SW 1271 (cell line): ENCODE measurements at places on chromosomes 5 and 9.
A peak's percentile ranks its signal among the peaks of the same experiment; 100 is the strongest.

DNA sequence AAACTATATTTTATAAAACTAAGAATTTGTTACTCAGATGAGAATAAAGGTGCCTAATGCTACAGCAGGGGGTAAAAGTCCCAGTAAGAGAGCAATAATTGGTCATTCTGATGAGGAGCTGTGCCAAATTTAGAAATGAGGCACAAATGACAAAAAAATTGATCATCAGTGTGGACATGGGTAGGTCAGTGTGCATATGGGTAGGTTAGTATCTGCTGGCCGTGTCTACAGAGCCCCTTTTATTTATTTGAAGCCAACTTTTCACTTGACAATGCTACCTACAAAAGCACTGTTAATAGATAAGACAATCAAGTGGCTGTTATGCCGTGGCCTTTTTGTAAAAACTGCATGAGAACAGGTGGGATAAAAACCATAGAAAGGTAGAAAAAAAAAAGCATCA lies 454.6 kb downstream of the RAB3C start:
- no peak for DNase-seq

DNA sequence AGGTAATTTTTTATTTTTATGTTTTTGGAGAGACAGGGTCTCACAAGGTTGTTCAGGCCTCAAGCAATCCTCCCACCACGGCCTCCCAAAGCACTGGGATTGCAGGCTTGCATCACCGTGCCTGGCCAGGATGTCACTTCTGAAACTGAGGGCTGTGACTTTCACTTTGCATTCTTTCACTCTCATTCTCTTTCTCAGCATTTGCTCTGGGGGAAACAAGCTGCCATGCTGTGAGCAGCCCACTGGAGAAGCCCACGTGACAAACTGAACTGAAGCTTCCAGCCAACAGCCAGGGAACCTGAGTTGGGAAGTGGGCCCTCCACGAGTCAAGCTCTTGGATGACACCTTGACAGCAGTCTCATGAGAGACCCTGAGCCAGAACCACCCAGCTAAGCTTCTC lies 109.4 kb downstream of the C5orf15 start:
- no peak for DNase-seq

DNA sequence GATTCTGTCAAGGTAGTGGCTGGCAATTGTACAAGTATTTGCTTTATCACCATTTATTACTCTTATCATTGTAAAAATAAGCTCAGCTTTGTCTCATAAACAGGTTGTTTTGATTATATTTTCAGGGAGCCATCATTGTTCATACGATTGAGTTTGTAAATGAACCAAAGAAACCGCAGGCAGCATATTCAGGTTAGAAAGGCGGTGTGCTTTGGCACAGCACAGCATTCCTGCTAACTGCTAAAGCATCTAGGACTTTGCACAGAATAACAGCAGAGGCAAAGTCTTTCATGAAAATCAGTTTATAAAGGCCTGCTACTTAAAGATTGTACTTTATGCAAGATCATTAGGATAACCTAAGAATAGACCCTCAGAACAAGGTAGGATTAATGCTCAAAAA lies 281.5 kb upstream of the SLC24A2 start:
- DNase-seq: no peak

DNA sequence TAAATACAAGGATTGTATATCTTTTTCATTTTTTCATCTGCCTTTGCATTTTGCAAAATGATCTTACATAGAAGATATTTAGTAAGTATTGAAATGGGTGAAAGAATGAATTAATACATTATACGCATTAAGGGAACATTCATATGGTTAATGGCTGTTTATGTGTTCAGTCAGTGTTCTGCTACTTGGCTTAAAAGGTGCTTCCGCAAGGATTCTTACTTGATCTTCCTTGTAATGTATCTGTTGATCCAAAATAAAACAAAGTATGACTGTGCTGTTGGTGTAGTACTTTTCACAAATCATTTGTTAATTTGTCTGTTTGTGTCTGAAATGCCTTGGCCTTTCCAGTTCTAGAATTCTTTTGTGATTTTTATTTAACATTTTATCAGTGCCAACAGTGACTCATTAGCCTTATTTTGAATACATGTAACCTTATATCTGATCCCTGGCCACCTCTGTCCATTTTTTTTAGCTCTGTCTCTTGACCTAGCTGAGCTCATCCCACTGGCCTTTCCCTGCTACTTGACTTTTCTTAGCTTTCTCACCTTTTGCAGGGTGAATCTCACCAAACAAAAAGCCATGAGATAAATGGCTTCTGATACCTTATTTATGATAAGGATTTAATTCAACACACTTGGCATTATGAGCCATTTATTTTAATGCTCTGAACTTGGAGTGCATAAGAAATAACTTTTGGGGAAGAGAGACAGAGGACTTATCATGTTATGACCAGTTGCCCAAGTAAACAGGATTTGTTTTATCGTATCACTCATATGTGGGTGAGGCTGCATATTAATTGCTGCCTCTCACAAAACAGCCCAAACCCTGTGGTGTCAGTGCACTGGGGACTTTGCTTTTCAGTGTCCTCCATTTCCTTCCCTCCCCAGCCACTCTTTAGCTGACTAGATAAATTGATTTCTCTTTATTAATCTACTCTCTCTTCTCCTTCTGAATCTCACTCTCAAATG lies 340.3 kb downstream of the KDM4C start:
- no peak for DNase-seq

- DNase-seq: no peak
Measured at GRCh38 chr9:13899924-13900323, 414.0 kb downstream of the NFIB start.

DNA sequence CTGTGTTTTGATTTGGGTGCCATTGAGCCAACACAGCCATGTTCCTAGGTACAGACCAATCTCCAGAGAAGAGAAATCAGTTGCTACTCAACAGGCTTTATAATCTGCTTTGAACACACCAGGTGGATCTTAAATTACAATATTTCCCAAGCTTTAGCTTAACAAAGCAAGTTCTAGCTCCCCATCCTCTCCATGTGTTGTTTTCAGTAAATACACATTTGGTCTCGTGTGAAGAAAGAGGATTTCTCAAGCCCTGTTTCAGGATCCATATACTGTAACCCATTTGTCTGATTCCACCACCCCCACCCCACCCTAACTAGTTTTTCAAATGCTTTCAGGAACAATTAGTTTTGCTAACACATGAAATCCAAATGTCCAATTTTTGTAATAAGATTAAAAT lies 109.6 kb upstream of the NIPBL start:
- no peak for DNase-seq

DNA sequence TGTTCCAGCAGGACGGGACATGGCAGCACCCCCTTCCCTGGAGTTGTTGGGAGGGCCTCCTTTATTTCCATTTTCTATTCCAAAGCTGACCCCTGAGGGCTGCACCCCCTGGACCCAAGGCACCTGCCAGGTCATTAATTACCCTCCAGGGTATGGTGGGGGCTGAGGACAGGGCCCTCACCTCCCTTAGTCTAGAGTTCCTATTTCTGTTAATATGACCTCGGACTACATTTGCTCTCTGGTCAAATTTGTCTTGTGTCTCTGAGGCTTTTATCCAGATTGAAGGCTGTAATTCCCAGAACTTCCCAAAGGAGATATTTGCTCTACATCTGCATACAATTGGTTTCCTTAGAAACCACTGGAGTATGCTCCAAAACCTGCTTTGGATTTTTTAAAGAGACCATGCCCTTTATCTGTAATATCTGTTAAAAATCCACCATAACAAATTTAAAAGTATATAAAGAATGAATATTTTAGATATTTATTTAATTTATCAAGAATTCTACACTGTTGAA lies 16.8 kb downstream of the PHF2 start:
- no peak for DNase-seq

GRCh38 chr5:167361795-167362194 lies 929.6 kb upstream of the WWC1 start:
- no peak for DNase-seq

GRCh38 chr9:14131356-14132088 lies 182.4 kb downstream of the NFIB start:
- no peak for DNase-seq

- DNase-seq: no peak
Measured at GRCh38 chr5:14669975-14670374, 5.5 kb downstream of the OTULIN start.

DNA sequence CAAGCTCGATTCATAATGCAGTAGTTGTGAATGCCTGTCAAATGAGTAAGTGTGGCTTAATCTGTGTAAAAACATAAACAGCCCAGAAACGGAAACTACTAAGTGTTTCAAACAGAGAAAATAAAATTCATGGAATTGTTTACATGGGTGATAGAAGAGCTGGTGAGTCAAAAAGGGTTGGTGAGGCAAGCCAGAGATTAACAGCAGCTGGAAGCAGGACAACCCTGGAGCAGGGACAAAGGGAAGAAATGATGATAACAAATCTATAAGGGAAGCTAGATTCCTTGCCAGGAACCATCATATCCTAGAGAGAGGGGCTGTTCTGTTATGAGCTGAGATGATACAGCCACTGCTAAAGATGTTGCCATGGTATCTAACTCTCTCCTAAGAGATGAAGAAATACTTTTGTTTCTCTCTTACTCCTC lies 18.0 kb upstream of the PRR16 start:
- peak; percentile 51 for DNase-seq

- no peak for DNase-seq
Measured at GRCh38 chr9:135491764-135492163, 8.7 kb upstream of the MRPS2 start.

- DNase-seq: no peak
Measured at GRCh38 chr9:2613730-2614271, 7.8 kb upstream of the VLDLR start.

DNA sequence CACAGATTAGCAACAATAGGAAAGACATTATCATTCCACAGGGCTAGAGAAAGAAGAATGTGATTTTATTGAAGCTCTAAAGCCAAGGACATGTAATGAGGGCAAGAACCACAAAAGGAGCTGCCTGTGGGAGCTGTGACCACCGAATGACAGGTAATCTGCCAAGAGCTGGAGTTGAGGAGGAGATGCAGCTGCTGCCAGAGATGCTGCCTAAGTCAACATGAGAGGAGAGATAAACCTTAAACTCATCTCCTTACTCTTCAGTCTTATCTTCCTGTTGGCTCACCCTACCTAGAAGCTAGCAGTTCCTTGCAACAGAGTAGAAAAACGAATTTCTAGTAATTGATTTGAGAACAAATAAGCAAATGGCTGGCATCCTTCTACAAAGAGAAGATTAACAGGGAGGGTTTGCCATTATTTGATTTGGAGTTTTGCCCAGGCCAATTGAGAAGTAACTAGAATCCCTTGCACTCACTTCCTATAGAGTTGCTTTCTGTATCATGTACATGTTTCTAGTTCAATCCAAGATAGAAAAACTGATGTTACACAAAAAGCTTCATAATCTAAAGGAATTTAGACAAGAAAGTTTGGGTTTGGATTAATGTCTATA lies 539.2 kb downstream of the TLE1 start:
- no peak for DNase-seq

DNA sequence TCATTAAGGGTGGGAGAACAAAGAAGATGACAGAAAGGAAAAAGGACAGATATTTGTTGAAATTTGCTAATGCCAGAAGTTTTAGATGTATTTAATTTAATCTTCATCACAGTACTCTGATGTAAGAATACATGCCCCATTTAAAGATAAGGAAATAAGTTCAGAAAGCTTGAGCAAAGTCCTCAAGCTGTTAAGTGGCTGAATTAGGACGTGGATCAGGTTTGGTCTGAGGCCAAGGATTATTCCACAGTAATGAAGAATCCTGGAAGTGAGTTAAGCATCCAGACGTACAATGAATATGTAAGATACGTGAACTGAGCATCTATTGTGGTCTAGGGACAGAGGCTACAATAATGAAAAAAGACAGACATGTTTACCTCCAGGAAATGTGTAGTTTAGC lies 671.3 kb downstream of the PRELID2 start:
- no peak for DNase-seq

DNA sequence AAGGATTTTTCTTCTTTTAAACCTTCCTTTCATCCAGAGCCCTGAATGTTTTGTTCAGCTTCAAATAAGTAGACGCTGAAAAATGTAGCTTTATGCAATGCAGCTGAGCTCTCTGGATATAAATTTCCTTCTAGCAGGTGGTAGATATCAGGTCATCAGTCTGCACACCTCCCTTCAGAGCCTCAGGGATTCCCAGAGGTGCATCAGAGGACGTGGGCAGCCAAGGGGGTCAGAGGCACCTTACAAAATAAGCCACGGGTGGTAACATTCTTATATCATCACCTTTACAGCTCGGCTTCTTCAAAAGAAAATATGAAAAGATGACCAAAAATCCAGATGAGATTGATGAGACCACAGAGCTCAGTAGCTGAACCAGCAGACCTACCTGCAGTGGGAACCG lies 19.3 kb downstream of the MOCS2 start:
- no peak for DNase-seq

GRCh38 chr9:129166623-129167557 lies 11.2 kb downstream of the IER5L start:
- no peak for DNase-seq

DNA sequence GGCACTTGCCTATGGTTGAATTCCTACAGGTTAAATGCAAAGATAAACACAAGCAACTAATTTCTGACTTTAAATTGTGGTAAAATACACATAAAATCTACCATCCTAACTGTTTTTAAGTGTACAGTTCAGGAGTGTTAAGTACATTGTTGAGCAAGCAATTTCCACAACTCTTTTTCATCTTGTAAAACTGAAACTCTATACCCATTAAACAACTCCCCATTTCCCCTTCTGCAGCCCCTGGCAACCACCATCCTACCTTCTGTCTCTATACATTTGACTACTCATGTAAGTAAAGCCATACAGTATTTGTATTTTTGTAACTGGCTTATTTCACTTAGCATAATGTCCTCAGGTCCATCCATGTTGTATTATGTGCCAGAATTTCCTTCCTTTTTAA lies 38.5 kb upstream of the STX17 start:
- no peak for DNase-seq

- no peak for DNase-seq
Measured at GRCh38 chr5:91269198-91269597, 113.9 kb downstream of the ARRDC3 start.

DNA sequence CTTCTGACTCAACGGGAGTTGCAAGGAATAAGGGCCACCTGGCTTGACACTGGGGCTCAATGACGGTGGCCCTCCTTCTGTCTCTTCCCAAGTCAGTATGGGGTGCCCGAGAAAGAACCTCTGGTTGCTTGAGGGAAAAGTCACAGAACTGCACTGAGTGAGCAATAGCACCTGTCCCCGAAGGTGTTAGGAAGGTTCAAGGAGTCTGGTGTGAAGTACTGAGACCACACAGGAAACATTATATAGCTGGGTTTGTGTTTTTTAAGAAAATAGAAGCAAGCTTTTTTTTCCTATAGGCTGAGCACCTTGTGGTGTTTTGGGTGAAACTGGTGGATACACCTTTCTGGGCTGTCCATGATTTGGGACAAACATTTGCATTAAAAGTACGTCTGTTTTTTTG lies 62.9 kb downstream of the SPIN1 start:
- no peak for DNase-seq

- DNase-seq: no peak
Measured at GRCh38 chr5:34978681-34979080, 49.3 kb downstream of the DNAJC21 start.

DNA sequence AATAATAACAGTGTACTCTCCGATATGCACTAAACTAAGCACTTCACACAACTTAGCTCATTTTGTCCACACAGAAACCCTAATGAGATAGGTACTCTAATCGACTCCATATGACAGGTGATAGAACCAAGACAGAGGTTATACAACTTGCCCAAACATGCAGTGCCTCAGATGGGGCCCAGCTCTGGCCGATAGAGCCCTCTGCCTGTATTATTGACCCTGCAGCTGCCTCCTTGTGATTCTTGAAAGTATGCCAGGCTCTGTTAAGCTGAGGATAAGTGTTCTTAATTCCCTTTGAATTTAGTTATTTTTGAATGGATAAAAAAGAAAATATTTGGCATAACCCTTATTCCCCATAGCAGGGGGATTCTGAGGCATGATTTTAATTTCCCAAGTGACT lies 78.5 kb downstream of the HMHB1 start:
- DNase-seq: no peak
